Left kidney (tissue), 8 donors: ENCODE measurements at places on chromosomes 1 and 21.

DNA sequence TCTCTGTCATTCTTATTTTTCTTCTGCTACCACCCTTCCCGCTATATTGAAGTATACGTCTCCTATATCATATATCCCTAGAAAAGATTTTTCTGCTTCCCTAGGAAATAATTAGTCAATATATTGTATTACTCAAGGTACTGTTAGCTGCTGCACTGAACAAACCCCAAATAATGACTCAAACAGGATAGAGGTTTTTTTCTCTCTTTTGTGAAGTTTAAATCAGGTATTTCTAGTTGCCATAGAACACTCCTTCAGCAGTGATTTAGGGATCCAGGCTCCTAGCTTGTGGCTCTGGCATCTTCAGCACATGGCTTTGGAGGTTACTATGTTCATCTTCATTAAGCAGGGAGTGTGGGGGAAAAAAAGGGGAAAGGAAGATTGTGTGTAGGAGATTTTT is 18.1 kb downstream of the SYT14 start:
- DNase-seq, result no peak

GRCh38 chr1:107436552-107437241 is 295.9 kb downstream of the NTNG1 start:
- DNase-seq, result no peak

DNA sequence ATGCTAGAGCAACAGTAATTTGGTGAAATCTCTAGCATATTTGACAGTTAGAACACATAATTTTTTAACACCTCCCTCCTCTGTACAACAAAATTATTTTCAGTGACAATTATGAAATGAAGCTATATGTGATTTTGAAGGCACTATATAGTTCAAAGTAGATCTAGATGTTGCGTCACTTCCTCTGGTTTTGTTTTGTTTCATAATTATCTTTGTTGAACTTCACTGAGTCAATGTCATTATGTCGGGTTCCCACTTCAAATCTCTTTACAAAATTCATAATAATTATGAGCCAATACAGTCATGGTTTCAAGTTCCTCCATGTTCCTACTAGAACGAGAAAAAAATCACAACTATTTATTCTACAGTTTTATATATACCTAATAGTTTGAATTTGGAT is 254.8 kb upstream of the PLXNA2 start:
- DNase-seq, result no peak

- DNase-seq, result no peak
Observed at GRCh38 chr1:219132939-219133338, 40.7 kb upstream of the LYPLAL1 start.

DNA sequence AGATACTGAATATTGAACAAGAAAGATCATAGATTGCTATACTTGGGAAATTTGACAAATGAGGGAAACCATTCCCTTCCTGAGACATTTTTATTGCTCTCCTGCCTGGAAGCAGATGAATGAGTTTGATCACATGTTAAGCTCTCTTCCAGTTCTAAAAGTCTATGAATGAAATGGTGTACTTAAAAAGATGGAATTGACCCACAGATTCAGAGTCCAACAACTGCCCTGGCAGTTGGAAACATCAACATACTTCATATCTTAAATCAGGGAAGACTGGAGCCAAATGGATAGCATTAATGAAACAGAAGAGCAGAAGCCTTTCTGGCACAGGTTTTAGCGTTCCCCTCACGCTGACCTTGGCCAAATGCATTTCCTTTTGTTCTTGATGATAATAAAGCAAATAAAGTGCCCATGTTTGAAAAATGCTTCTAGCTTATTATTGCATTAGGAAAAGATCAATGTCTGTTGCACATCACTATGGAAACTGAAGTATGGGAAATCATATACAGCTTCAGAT is 142.6 kb downstream of the ESRRG start:
- no peak for DNase-seq

DNA sequence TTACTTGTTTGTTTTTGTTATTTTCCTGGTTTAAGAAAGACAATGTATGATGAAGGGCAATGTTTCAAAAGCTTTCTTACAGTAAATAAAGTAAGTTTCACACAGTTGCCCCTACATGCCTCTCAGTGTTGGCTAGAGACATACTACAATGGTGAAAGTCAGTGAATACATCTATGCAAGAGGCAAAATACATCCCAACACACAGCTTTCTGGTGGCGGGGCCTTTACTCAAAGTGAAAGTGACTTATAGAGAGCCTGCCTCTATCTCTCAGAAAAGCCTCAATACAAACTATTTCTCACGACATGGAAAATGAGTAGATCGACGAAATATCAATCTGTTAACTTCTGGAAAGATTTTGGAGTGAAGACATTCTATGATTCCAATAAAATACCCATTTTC is 122.3 kb downstream of the SLC30A10 start:
- no peak for DNase-seq

- DNase-seq, result peak; percentile 68
Observed at GRCh38 chr1:227947676-227948492, at the start of gene WNT9A. Gene WNT9A (minus strand): TSS chr1:227947932. CDS start chr1:227947887, 45 bp downstream.

DNA sequence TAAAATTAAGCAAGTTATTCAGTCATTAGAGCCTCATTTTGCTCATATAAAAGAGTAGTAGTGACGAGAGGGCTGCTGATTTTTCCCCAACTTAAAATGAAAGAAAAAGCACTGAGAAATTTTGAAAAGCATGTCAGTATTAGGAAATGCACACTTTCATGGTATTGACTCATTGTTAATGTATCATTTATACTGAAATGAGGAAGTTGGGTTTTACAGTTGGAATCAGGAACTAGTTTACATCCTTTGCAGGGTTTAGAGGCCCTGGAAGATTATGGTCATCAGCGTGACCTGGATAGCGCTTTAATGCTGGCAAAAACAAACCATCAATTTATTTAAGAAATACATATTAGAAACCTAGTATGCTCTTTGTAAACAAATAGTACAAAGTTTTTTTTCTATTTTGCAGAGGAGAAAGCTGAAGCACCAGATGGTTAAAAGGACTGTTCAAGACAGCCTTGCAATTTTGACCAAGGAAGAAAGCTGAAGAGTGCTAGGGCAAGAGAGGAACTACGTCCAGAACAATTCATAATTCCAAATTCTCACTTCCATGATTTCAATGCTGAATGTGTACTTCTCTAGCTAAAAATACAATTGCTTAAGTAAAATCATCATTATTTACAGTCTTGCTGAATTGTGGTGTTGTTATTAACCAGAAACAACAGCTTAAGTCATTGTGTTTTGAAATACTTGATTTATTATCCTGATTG is 94.8 kb upstream of the SGIP1 start:
- no peak for DNase-seq

GRCh38 chr1:47226121-47226838 is 5.7 kb downstream of the TAL1 start:
- DNase-seq, result no peak

- DNase-seq, result no peak
Observed at GRCh38 chr1:212640223-212640878, 31.8 kb downstream of the ATF3 start.

- DNase-seq, result no peak
Observed at GRCh38 chr1:170307426-170307825, 161.7 kb downstream of the NTMT2 start.

DNA sequence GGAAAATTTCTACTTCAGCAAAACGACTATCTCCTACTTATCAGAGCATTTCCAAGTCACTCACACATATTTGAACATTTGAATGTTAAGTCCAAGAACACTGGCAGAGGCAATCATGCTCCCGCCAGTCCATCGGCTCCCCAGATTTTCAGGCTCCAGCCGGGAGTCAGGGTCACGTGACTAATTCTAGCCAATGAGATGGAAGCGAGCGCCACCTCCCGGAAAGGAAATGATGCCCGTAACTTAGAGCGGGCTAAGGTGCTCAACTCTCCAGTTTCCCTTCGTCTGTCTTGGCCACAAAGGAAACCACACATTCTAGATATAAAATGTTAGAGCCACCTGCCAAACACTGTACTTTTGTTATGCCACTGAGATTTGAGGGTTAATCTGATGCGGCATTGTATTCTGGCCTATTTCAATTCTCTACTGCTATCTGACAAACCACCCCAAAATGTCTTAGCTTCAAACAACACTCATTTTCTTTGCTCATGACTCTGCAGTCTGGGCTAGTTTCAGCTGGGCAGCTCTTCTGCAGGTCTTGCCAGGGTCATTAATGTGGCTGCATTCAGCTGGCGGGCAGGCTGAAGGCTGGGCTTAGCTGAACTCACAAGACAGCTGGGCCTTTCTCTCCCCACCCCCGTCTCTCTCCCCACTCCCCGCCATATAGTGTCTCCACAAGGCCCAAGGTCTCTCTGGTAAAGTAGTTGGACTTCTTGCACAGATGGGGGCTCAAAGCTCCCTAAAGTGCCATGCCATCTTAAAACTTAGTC is 16.5 kb upstream of the LHX4 start:
- DNase-seq, result no peak
